Activated CD4-positive, alpha-beta T cell treated with anti-CD3 and anti-CD28 coated beads for 1 hour (primary cell): ENCODE measurements at places on chromosomes 12 and 14.
A peak's percentile ranks its signal among the peaks of the same experiment; 100 is the strongest.

DNA sequence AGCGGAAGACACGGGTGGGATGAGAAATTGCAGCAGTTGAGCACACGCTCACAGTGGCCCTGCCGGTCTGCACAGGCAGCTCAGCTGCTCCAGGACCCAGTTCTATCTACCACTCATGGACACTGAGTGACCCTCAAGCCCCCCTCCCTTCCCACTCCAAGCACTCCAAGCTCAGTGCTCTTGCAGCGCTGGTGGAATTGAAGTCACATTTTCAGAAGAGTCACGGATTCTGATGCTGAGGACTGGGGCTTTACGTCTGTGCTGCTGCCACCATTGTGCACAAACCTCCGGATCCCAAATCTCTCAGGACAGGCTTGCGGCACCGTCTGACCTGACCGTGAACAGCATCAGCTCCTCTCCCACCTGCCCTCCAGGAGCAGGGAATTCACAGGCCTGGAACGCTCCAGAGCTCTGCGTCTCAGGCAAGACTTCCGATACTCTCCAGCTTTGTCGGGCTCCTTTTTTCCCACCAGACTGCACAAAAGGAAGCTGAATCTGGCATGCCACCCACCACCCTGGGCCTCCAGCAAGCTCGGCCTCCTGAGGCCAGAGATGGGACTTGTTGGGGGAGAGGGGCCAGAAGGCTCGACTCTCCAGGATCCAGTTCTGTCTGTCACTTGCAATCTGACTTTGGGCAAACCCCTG is 213.1 kb upstream of the RTL1 start:
- DNase-seq = no peak

GRCh38 chr14:61406675-61407074 is 85.3 kb downstream of the PRKCH start:
- DNase-seq = no peak

DNA sequence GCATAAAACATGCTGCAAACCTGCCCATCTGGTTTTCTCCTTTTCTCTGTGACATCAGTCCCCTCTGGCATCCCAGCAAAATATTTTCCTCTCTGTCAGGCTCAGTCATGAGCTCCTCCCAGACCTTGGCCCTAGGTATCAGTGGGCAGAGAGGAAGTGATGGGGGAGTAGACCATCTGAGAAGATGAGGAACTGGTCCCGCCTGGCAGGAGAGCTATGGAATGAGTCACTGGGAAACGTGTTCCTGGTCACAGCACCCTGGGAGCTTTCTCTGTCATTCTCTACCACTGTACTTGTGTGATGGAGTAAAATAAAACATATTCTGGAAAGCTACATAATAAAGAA is 5.0 kb upstream of the SRSF9 start:
- no peak for DNase-seq

DNA sequence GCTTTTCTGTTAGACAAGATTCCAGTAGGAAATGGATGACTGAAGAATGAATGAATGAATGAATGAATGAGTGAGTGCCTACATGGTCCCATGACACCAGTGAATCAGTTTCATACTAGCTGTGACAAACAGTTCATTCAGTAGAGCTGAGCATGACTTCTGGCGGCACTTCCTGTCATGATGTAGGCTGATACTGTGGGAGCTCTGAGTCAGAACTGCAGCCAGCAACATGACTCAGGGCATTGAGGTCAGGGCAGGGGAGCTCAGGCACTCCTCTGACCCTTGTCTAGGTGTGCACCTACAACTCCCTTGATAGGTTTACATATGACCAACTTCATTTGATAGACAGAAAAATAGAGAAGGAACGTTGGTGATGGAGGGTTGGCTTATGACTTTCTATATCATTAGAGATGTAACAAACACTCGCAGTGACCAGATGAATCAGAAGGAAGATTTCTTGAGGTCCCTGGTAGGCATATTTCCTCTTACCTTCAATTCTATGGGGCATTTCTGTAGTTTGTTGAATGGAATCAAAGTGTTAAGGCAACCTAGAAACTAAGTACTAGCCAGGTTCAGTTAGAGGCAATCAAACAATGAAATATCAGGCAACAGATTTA is 139.3 kb upstream of the ARHGAP5 start:
- DNase-seq = peak; percentile 46

DNA sequence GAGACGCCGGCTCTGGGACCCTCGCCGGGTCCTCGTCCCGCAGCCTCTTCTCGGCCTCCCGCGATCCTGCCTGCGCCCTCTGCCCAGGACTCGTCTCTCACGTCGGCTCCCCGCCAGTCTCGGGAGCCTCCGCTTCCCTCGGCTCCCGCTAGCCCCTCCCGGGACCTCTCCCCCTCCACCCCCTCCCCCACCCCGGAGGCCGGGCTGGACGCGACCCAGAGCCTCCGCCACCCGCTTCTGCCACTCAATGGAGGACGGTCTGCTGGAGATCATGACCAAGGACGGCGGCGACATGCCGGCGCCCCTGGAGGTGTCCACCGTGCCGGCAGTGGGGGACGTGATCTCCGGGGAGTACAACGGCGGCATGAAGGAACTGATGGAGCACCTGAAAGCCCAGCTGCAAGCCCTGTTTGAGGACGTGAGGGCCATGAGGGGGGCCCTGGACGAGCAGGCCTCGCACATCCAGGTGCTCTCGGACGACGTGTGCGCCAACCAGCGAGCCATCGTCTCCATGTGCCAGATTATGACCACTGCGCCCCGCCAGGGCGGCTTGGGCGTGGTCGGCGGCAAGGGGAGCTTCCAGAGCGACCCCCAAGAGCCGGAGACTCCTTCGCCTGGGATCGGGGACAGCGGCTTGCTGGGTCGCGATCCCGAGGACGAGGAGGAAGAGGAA is 568 bp downstream of the CCDC184 start:
- DNase-seq = no peak

- DNase-seq = no peak
Measured at GRCh38 chr14:93963692-93964091, 12.7 kb downstream of the ASB2 start.

DNA sequence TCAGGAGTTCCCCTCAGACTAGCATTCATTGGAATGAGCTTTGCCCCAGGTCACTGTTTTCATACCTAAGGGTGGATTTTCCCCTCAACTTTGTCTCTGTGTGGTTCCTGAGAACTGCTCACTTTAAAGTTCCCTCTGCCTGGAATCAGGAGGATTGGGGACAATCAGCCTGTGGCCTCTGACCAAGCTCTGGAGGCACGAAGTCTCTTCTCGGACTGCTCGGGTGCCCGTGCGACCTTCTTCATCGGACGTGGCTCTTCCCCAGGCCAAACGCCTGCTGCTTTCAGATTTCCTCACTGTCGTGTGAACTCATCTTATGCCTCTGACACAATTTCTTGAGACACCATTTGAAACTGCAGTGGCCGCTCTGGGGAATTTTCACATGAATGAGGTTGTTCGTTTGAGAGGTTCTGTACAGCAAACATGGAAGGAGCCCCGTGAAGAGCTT is 153.7 kb upstream of the PZP start:
- no peak for DNase-seq

- no peak for DNase-seq
Measured at GRCh38 chr12:19646599-19646998, 207.3 kb downstream of the AEBP2 start.

DNA sequence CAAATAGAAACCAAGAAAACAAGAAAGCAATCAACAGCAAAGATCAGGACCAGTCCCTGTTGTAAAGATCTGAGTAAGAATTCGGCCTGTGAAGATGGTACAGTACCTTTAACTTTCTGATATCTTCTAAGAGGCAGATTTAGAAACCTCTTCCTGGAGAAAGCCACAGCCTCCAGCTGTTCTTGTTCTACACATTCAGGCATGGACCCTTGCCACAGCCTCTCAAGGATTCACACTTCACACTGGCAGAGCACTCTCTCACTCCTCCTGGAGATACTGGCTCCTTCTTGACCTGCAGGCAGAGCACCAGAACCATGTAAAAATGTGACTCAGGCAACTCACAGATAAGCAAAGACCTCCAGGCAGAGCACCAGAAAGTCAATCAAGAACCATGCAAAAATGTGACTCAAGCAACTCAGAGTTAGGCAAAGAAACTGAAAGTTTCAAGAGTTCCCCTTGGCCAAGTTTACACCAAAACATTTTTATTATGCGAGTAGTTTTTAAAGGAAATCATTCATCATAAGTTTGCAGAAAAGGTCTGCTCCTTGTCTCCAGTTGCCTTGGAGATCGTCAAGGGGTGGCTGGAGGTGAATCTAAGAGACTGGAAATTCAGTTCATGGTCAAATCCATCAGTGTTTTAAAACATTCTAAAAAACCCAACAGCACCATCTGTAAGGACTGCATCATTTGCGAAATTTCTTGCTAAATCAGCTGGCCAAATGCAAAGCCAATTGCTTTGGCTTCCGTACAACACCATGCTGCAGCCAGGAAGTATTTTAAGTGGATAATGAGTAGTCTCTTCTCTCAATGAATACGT is 119.3 kb upstream of the MDM1 start:
- DNase-seq = peak; percentile 10

GRCh38 chr14:94775091-94775870 is 5.4 kb upstream of the GSC start:
- DNase-seq = no peak

DNA sequence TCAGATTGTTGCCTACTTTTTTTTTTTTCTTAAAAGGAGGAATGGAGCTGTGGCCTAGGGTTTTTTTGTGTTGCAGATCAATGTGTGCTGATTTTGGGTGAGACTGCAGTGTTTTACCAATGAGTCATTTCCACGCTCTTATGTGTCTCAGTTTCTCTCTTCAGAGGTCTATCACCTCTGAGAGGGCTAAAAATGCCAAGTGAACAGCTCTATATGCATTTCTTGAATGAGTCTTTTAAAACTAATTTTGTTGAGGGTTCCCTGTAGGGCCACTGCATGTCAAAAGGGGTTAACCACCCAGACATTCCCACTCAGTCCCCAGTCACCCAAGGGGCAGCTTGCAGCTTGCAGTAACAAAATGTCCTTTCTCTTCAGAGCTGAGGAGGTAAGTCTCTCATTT is 24.3 kb upstream of the GLIPR1L2 start:
- no peak for DNase-seq

DNA sequence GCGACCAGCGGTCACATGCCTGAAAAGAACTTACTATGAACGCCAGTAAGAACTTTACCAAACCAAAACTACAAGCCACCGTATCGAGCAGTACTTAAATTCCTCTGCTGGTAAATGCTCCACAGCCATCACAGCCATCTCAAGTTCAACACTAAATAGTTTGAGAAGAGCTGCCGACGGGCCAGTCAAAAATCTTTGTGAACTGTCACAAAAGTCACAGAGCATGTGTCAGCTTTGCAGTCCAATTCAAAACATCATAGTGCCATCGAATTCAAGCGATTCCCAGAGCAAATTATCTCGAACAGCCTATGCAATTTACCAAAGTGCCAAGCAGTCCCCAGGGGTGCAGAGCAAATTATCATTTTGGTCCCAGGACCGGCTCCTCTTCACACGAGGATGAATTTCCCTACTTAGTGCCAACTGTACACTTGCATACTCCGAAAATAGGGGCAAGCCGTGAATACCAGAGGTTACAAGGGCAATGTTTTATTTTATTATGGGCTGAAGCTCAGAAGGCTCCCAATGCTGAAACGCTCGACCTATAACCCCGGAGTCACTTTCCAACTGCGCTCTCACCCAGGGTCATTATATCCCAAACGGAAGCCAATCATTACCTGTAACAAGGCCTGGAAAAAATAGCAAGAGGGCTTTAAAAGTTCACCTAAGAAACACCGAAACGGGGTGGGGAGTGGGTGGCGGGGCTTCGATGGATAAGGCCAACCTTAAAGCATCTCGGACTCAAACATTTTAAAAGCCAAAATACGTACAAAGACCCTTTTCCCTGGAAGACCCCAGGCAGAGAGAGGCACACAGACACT is 1.1 kb downstream of the LRP6 start:
- no peak for DNase-seq

DNA sequence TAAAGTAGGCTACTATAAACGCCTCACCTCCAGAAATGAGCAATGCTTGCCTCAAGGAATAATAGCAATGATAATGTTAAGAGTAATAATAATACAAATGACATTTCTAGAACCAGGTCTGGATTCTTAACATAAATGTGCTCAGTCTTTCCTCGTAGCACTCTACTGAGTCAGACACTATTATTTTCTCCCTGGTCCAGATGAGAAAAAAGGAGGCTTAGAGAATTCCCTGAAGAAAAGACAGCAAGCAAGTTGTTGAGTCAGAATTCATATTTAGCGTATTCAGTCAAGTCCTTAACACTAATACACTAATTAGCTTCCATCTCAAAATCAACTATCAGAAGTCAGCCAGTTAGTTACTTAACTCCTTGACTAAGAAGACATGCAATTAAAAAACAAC is 13.2 kb downstream of the KCNC2 start:
- no peak for DNase-seq

GRCh38 chr12:95248604-95249360 is 31.2 kb downstream of the VEZT start:
- no peak for DNase-seq

- DNase-seq = no peak
Measured at GRCh38 chr12:80679346-80680131, 27.9 kb upstream of the MYF6 start.

GRCh38 chr14:23294734-23295561 is 7.7 kb downstream of the PPP1R3E start:
- peak; percentile 24 for DNase-seq

DNA sequence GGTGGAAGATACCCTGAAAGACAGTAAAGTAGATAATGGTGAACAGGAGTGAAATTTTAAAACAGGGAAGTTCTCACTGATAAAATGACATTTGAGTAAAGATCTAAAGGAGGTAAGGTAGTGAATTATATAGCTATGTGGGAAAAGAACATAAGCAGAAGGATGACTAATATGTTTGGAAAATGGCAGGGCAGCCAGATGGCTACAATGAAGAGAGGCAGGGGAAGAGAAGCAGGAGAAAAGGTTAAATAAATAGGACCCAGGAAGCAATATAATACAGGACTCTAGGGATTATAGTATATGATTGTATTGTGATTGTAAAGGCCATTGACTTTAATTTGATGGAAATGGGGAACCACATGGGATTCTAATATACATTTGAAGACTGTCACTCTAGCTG is 33.0 kb downstream of the SCFD1 start:
- no peak for DNase-seq

GRCh38 chr12:104243971-104244370 is 28.4 kb downstream of the TXNRD1 start:
- no peak for DNase-seq

DNA sequence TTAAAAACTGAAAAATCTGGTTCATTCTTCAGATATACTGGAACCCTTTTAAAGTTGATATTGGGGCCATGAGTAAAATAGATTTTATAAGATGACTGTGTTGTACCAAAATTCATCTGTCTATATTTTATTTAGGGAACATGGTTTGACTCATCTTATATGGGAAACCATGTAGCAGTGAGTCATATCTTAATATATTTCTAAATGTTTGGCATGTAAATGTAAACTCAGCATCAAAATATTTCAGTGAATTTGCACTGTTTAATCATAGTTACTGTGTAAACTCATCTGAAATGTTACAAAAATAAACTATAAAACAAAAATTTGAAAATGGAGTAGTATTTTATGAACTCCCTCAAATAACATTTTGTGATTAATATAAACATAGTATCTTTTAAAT is 14.2 kb downstream of the PTGER2 start:
- no peak for DNase-seq

- DNase-seq = no peak
Measured at GRCh38 chr12:91222746-91223145, 40.1 kb upstream of the DCN start.

- DNase-seq = no peak
Measured at GRCh38 chr12:116675339-116676107, 62.3 kb downstream of the SPRING1 start.
